Endothelial cell (in vitro differentiated cells): ENCODE measurements at places on chromosomes 7 and 10. TPM values are rescaled to one million over a fixed set of nuclear protein-coding genes. Genes with fewer than 3 reads are reported as not detected.
A peak's percentile ranks its signal among the peaks of the same experiment; 100 is the strongest.

Gene CYP26C1
- total RNA-seq = 0.31 TPM

- no peak for DNase-seq
- no peak overlapping the region for H3K27ac ChIP-seq
- no peaks in the 10 kb centered on the region for H3K27me3 ChIP-seq
- no peak overlapping the region for H3K4me3 ChIP-seq
Measured at GRCh38 chr7:17564678-17565212, 266.3 kb downstream of the AHR start.

Gene TRIM50
- total RNA-seq = 0.54 TPM

GRCh38 chr10:119908166-119908565 is 15.6 kb downstream of the SEC23IP start:
- H3K27ac ChIP-seq = no peak overlapping the region
- DNase-seq = no peak
- H3K36me3 ChIP-seq = peaks cover 22% of the 10 kb centered on the region
- H3K4me3 ChIP-seq = no peak overlapping the region

Gene ACBD7
- total RNA-seq = 0.33 TPM

Gene SUPV3L1
- 31.7 TPM for total RNA-seq

GRCh38 chr7:27203365-27203953 is 3.6 kb upstream of the HOXA13 start:
- no peak overlapping the region for H3K27ac ChIP-seq
- no peak overlapping the region for H3K4me3 ChIP-seq
- DNase-seq = no peak
- no peaks in the 10 kb centered on the region for H3K36me3 ChIP-seq
- H3K4me1 ChIP-seq = peaks cover 34% of the 10 kb centered on the region

Gene CFAP70
- total RNA-seq = 1.7 TPM

DNA sequence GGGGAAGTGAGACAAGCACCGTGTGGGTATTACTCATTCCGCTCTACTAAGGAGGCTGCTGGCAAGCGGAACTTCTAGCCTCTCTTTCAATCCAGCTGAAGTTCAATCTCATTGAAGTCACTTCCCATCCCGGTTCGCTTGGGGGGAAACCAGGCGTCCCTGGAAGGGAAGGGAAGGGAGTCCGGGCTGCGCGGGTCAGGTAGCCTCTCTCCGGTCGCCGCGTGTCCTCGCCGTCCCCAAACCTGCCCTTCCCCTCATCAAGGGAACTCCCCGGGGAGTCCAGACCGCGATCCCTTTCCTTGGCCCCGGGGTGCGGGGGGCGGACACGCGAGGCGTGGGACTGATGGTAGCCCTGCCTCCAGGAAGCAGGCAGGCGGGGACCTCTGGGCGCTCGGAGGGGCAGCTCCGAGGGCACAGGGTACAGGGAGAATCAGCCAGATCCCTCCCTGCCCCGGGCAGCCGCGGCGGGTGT is 598 bp upstream of the ZEB1 start:
- peaks cover 10% of the 10 kb centered on the region for H3K36me3 ChIP-seq
- peaks cover 46% of the 10 kb centered on the region for H3K4me1 ChIP-seq
- H3K27me3 ChIP-seq = peaks cover 14% of the 10 kb centered on the region
- peak overlapping the region; percentile 99 for H3K27ac ChIP-seq
- peak; percentile 49 for DNase-seq

DNA sequence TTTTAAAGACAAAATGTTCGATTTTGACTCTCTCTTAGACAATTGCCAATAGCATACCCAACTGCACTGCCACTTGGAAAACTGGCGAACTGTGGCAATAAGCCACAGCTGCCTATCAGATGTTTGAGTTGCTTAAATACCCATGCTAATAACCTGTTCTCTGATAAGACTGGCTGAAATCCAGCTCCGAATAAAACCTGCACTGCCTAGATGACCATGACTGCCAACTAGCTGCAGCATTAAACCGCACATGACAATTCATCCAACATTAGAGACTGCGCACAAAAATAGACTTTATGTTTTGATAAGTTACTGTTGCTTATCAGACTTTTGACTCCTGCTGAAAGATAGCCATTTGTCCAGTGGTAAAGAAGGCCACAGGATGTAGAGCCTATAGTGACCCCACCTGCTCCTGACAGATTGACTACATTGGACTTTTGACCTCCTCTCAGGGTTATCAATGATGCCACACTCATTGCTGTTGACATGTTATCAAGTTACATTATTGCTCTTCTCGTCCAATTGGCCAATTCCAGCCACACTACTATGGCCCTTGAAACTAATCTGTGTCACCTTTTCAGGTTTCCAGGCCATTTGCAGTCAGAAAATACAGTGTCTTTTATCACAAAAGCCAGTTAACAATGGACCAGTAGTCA is 299.0 kb downstream of the HGF start:
- DNase-seq = no peak
- no peak overlapping the region for H3K4me3 ChIP-seq
- peaks cover 1% of the 10 kb centered on the region for H3K27me3 ChIP-seq
- no peak overlapping the region for H3K27ac ChIP-seq
- H3K4me1 ChIP-seq = peaks cover 4% of the 10 kb centered on the region

GRCh38 chr7:23598296-23598695 is 1.1 kb downstream of the CCDC126 start:
- H3K4me3 ChIP-seq = peak overlapping the region; percentile 93
- peak overlapping the region; percentile 94 for H3K27ac ChIP-seq
- no peak for DNase-seq
- H3K36me3 ChIP-seq = peaks cover 3% of the 10 kb centered on the region

Gene BICC1
- total RNA-seq = 1.1 TPM

Gene PROSER2
- 5.7 TPM for total RNA-seq

DNA sequence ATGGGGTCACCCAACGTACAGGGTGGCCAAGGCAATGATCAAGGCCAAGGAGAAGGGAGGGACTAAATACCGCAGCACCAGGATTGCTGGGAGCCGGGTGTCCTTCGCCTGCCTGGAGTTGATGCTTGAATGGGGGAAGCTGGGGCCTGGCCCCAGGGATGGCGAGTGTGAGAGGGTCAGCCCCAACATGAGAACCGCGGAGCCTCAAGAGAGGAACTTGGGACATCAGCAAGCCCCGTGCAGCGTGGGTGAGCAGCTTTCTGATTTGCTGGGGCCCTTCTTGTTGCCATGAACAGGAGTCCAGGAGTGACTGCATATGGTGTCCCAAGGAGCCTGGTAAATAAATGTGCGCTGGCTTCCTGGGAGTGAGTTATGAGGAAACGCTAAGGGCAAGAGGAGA is 72.8 kb upstream of the PITRM1 start:
- no peaks in the 10 kb centered on the region for H3K27me3 ChIP-seq
- no peak for DNase-seq
- no peak overlapping the region for H3K27ac ChIP-seq
- no peak overlapping the region for H3K4me3 ChIP-seq
- H3K36me3 ChIP-seq = peaks cover 4% of the 10 kb centered on the region

DNA sequence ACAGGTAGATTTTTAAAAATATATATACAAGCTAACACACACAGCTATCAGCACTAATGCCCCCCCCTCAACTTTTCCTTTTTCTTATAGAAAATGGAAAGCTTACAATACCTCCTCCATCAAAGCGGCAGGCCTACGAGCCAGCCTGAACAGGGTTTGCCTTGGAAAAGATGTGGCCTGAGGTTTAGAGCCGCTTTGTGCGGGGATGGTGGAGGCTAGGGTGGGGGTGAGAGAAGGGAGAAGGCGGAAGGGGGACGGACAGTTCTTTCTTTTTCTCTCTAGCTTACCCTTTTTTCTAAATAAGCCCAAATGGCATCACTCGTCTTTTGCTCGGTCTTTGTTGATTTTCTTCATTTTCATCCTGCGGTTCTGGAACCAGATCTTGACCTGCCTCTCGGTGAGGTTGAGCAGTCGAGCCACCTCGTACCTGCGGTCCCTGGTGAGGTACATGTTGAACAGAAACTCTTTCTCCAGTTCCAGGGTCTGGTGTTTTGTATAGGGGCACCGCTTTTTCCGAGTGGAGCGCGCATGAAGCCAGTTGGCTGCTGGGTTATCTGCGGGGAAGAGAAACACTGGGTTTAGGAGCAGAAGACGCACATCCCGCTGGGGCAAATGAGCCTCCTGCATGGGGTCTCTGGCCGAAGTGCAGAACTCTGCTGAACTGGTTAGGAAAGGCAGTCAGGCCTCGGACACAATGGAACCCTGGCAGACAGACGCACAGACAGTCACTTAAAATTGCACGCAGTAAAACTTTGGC is 1.9 kb downstream of the HOXA9 start:
- no peak for DNase-seq
- peaks cover 34% of the 10 kb centered on the region for H3K27me3 ChIP-seq
- no peak overlapping the region for H3K27ac ChIP-seq
- H3K4me1 ChIP-seq = peaks cover 26% of the 10 kb centered on the region
- peaks cover 4% of the 10 kb centered on the region for H3K36me3 ChIP-seq
- no peak overlapping the region for H3K4me3 ChIP-seq

Gene CLDN3
- total RNA-seq = 0.36 TPM

DNA sequence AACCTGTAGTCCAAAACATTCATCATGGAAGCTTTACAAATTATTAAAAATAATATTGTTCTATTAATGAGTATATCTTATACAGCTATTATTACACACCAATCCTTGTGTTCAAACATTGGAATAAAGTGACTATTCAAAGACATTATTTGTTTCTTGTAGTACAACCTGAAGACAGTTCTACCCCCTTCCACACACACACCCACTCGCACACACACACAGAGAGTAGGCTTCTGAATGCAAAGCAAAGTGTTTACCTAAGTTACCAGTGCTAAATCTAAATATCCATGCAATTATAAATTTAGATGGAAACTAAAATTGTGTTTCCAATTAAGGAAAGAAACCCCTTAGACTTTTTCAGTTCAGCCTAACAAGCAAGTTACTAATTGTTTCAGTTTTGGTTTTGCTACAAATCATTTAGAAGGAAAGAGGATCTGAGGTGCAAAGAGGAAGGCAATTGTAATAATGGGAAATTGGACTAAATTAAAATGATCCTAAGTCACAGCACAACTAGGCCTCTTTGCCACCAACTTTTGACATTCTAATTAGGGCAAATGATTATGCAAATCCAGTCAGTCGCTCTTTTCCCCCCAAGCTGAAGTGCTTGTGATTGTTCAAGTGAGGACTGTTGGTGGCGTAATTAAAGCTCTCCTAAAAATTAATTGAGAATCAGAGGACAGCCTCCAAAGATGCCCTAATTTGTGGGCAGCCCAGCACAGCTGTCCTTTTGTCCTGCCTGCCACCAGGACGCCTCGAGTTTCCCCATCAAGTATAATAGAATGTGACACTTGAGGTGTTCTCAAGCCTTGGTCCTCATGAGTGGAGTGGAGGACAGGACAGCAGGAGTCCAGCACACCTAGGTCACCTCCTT is 19.9 kb upstream of the ATOH7 start:
- H3K27ac ChIP-seq = no peak overlapping the region
- H3K27me3 ChIP-seq = no peaks in the 10 kb centered on the region
- no peaks in the 10 kb centered on the region for H3K36me3 ChIP-seq
- H3K4me3 ChIP-seq = no peak overlapping the region
- DNase-seq = no peak
- H3K4me1 ChIP-seq = no peaks in the 10 kb centered on the region

GRCh38 chr7:94396037-94396431 is 1.3 kb downstream of the COL1A2 start:
- H3K36me3 ChIP-seq = no peaks in the 10 kb centered on the region
- peaks cover 10% of the 10 kb centered on the region for H3K27me3 ChIP-seq
- H3K4me1 ChIP-seq = peaks cover 9% of the 10 kb centered on the region
- H3K4me3 ChIP-seq = peak overlapping the region; percentile 95
- no peak overlapping the region for H3K27ac ChIP-seq

DNA sequence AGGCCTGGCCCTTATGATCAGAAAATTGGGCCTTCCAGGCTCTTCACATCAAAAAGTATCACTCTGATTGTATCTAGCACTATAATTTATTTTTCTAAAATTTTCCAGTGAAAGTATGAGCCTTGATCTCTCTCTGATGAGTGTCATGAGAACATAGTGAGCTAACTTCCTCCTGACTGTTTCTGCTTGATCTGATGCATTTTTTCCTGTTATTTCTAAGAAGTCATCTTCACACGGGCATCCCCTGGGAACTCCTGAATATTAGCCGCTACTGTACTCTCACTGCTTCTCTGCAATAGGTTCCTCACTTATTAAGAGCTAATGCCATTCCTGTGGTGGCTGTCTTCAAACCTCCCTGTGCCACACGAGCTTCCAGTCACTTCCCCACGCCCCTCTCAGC is 63.1 kb upstream of the ZPBP start:
- H3K4me3 ChIP-seq = no peak overlapping the region
- H3K27me3 ChIP-seq = peaks cover 1% of the 10 kb centered on the region
- H3K36me3 ChIP-seq = no peaks in the 10 kb centered on the region
- H3K4me1 ChIP-seq = peaks cover 17% of the 10 kb centered on the region

Gene FXYD4
- not detected for total RNA-seq

- H3K36me3 ChIP-seq = no peaks in the 10 kb centered on the region
- H3K27ac ChIP-seq = no peak overlapping the region
- DNase-seq = no peak
- H3K4me1 ChIP-seq = no peaks in the 10 kb centered on the region
- H3K4me3 ChIP-seq = no peak overlapping the region
Measured at GRCh38 chr10:109115179-109115578, 808.1 kb downstream of the XPNPEP1 start.

- DNase-seq = no peak
- peaks cover 19% of the 10 kb centered on the region for H3K4me1 ChIP-seq
- H3K36me3 ChIP-seq = peaks cover 38% of the 10 kb centered on the region
- H3K4me3 ChIP-seq = no peak overlapping the region
- H3K27me3 ChIP-seq = peaks cover 6% of the 10 kb centered on the region
Measured at GRCh38 chr10:36650274-36650673, 475.1 kb upstream of the ANKRD30A start.

GRCh38 chr7:73716318-73716890 is 3.1 kb downstream of the STX1A start:
- no peak overlapping the region for H3K27ac ChIP-seq
- peaks cover 6% of the 10 kb centered on the region for H3K36me3 ChIP-seq
- peaks cover 13% of the 10 kb centered on the region for H3K27me3 ChIP-seq
- no peak for DNase-seq
- H3K4me1 ChIP-seq = peaks cover 5% of the 10 kb centered on the region
- no peak overlapping the region for H3K4me3 ChIP-seq

DNA sequence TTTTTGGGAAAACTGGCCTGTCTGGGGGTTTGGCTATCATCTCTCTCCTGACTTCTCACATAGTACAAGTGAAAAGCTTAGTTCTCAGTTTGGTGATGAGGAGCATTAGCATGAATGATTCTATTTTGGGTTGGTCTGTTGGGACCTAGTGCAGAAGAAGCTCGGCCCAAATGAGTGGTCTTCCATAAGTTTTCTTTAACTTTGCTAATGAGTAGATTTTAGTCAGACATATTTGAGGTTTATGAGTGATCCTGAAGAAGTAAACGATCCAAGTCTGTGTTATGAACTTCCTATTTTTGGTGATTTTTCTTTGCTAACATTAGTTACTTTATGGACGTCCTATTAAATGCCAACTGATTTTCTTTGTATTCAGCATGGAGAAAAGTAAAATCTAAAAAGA is 51.7 kb upstream of the CALD1 start:
- peaks cover 12% of the 10 kb centered on the region for H3K4me1 ChIP-seq
- no peak overlapping the region for H3K4me3 ChIP-seq
- H3K27ac ChIP-seq = no peak overlapping the region
- no peak for DNase-seq

DNA sequence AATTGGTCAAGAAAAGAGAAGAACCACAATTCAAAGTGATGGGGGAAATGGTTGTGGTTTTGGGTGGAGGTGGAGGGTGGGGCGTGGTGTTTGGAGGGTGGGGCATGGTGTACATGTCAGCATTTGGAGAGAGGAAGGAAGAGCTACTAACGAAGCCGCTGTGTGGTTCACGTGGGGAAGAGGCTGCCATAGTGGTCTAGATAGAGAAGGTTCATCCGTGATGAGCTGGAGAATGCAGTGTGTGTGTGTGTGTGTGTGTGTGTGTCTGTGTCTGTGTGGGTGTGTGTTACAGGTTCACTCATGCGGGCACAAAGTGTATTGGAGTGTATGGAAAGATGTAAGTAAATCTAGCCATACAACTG is 6.1 kb upstream of the VCL start:
- H3K36me3 ChIP-seq = no peaks in the 10 kb centered on the region
- no peak overlapping the region for H3K27ac ChIP-seq
- no peaks in the 10 kb centered on the region for H3K27me3 ChIP-seq
- peaks cover 20% of the 10 kb centered on the region for H3K4me1 ChIP-seq
- no peak for DNase-seq
